A172 (cell line): ENCODE measurements at places on chromosomes 2 and 18. TPM values are rescaled to one million over a fixed set of nuclear protein-coding genes. Genes with fewer than 3 reads are reported as not detected.

CGREF1 gene
- 0.17 and 0.40 TPM in 2 replicates for total RNA-seq

ELOA2 gene
- not detected in 2 replicates for total RNA-seq

DNA sequence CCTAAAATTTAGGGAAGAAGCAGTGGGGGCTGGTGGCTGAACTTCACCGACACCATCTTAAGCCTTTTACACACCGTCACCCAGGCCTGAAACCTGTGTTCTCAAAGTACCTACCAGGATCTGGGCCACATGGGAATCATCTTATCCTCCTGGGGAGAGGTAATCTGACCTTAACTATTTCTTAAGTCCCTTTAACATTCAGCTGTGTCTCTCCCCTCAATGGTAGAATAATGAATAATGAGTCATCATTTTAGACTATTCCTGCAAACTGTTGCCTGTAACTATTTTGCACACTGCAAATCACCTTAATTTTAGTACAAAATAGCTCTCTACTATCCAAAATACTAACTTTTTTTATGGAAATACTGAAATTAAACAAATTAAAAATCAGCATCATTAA is 149.4 kb upstream of the KLF7 start:
- no peak for DNase-seq

DNA sequence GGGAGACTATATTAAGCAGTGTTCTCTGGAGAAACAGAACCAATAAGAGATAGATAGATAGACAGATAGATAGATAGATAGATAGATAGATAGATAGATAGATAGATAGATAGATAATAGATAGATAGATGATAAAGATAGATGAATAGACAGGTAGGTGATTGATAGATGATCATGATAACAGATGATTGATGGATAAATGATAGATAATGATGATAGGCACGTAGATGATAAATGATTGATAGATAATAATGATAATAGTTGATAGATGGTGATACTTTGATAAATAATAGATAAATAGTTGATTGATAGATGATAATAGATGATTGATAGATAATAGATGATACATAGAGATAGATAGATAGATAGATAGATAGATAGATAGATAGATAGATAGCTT is 48.5 kb downstream of the BOD1L2 start:
- DNase-seq: no peak

DNA sequence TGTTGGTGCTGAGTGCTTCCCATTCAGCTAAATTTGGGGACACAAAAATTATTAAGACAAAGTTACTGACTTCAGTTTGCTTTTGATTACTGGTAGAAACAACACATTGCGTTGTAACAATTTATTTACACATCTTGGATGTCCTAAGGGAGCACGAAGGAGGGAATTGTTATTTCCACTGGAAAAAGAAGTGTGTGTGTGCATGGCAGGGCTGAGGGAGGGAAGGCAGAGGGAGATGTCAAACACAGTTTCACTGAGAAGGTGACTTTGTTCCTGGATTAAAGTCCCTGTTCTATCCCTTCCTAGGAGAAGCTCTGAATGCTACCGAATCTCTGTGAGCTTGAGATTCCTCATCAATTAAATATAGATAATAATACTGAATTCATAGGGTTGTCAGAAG is 3.8 kb upstream of the CDH20 start:
- DNase-seq: no peak

DNA sequence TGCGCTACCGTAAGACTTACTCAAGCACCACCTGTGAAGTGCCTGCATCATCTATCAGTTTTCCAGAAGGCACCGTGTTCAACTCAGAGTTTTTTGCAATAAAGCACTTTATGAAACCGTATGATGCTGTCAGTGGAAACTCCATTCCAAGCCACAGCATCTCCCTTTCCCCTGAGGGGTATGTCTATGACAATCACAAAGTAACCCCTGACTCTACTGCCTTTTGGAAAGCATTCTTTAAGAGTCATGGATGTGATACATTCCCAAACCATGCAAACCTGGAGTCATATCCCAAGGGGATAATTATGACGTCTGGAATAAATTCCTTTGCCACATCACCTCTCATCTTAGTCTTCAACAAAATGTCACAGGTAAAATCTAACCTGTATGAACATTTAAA is 39.2 kb downstream of the UNC50 start:
- DNase-seq: no peak

DNA sequence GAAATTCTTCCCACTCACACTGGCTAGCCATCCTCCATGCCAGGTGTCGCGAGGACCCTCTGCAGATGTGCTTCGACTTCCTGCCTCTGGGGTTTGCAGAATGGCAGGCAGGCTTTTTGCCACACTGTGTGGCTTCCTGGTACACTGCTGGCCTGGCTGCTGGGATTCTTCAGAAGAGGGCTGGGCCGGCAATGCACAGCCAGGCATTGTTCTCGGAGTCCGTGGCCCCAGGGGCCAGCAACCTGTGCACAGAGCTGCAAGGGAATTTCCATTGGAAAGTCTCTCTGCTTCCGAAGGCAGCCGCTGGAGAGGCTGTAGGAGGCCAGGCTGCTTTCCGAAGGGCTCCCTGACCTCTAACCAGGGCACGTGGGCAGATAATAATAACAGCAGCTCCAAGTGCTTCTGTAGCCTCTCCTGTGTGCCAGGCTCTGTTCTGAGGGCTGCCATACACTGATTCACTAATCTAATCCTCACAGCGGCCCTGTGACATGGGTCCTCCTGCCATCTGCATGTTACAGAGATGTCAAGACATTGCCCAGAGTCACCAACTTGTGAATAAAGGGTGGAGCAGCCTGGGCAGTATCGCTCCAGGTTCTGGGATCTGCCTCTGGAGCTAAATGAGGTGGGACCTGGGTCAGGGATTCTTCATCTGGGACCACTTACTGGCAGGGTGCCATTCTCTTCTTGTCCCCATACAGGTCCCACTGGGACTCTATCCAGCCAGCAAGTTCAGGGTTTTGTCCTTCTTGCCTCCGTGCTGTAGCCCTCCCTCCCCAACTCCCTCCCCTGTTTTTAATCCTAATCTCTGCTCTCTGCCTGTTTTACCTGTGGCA is 5.0 kb downstream of the LDLRAD4 start:
- no peak for DNase-seq

DNA sequence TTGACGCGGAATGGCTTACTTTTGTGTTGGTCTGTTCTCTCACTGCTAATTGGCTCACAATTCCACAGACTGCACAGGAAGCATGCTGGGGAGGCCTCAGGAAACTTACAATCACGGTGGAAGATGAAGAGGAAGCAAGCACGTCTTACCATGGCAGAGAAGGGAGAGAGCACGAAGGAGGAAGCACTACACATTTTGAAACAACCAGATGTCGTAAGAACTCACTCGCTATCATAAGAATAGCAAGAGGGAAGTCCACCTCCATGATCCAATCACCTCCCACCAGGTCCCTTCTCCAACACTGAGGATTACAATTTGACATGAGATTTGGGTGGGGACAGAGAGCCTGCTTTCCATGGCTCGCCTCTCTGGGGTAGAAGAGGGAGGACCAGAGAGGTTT is 106.2 kb downstream of the KCNF1 start:
- no peak for DNase-seq

SH3RF3 gene
- total RNA-seq: 2.1 and 3.6 TPM in 2 replicates

KCNK3 gene
- 0.05 and 0.60 TPM in 2 replicates for total RNA-seq

DNA sequence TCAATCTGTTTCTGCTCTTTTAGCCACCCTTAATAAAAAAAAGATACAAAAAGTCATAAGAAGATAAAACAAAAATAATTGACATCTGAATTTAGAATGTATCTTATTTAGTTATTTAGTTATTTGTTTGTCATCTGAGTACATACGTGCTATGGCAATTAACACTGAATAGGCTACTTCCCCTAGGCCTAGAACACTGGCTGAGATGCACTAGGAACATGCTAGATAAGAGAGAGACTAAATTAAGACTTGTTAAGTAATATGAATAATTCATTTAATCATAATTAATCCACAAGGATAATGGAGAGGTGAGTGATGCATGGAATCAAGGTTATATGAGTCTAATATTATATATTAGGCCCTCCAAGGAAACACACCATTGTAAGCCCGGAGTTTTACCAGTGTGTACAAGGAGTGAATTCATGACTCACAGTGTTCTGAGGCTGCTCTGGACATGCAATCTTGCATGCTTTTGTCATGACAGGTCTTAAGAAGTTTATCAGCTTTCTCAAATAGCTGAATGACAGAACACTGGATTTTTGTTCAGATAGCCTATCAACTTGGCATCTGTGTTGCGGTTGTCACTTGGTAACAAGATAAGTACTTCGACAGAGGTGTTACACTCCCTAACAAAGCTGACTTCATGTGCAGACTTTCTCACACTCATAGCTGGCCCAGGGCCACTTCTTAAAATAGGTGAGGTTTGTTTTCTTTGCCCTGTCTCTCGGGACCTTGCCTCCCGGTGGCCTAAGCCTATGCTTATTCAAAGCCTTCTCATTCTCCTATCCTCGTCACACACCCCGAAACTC is 5.0 kb upstream of the SERPINB2 start:
- DNase-seq: peak; percentile 75

DNA sequence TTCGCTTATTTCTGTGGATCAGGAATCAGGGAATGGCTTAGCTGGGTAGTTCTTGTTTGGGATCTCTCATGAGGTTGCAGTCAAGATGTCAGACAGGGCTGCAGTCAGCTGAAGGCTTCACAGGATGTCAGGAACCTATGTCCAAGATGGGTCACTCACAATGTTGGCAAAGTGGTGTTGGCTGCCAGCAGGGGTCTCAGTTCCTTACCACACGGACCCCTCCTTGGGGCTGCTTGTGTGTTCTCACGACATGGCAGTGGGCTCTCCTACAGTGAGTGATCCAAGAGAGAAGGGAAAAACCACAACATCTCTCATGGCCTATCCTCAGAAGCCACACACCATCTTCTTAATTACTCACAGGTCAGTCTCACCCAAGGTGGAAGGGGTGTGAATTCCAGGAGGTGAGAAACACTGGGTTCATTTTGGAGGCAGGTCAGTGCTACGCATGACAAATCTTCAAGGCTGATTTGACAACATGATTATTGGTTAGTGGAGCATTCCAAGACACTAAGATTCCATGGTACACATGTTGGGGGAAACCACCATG is 1.3 kb upstream of the ANTXR1 start:
- DNase-seq: no peak

DNA sequence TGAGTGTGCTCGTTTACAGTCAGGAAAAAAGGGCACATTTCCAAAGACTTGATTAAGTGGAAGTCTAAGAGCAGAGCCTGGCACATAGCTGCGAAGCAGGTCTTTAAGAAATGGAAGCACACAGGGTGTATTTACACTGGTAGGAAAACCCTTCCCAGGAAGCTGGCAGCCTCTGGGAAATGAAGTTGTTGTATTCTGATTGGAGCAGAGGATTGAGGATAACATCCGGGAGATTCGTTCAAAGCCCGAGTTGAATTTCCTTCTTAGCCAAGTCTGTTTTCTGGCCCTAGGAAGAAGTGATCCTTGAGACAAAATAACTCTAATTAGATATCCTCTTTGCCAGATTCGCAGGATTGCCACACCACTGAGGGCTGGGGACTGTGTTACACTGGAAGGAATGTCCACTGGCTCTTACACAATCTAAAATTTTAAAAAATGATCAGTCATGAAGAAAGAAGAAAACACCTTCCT is 75.9 kb downstream of the ITGB1BP1 start:
- no peak for DNase-seq

- no peak for DNase-seq
Measured at GRCh38 chr2:210226223-210226622, 976 bp upstream of the ACADL start.

DNA sequence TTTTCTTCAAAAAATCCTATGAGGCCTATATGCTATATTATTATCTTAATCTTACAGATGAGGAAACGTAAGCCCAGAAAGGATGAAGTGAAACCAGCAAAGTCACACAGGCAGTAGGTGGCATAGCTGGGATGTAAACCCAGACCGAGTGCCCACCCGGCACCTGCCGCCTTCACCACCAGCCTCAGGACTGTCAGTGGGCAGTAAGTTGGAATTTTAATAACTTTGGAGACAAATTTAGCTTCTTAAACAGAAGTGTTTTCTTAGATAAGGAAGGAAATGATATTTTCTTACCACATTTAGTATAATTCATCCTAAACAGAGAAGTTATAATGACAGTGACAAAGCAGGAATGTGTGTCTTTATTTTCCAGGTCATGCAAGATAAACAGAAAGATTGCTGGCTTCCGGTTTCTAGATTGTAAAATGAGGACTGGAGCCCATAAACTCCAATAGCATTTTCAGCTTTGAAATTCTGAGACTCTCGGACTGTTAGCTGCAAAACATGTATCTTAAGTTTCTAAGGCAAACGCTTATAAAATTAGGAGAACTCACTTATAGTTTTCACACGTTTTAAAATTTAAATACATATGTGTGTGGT is 59.3 kb downstream of the CD8B2 start:
- DNase-seq: no peak

MAL gene
- not detected in 2 replicates for total RNA-seq

SERPINB11 gene
- total RNA-seq: not detected in 2 replicates
